ENCODE measurements at places on chromosomes 5 and 9.
A peak's percentile ranks its signal among the peaks of the same experiment; 100 is the strongest.

- peak; percentile 45 for DNase-seq
Observed at GRCh38 chr5:76083555-76084495, 642 bp downstream of the SV2C start.

DNA sequence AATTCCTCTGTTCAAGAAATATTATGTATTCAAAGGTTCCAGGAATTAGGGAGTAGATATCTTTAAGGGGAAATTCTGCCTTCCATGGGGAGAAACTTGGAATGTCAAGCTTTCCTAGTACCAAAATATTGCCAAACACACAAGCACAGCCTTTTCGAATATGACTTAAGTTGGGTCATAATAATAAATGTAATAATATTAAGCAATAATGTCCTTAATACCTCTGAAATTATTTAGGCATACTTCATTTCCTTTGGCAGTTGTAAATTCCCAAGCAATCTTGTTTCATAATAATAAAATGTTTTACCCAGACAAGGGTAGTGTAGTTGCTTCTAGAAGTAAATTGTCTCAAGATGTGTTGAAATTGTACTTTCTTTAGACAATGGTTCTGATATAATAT, 630.3 kb upstream of the CDH18 start:
- no peak for DNase-seq

GRCh38 chr9:113659740-113660139, 196.2 kb downstream of the RGS3 start:
- DNase-seq: no peak

GRCh38 chr5:127400946-127401670, 110.5 kb downstream of the MEGF10 start:
- no peak for DNase-seq

DNA sequence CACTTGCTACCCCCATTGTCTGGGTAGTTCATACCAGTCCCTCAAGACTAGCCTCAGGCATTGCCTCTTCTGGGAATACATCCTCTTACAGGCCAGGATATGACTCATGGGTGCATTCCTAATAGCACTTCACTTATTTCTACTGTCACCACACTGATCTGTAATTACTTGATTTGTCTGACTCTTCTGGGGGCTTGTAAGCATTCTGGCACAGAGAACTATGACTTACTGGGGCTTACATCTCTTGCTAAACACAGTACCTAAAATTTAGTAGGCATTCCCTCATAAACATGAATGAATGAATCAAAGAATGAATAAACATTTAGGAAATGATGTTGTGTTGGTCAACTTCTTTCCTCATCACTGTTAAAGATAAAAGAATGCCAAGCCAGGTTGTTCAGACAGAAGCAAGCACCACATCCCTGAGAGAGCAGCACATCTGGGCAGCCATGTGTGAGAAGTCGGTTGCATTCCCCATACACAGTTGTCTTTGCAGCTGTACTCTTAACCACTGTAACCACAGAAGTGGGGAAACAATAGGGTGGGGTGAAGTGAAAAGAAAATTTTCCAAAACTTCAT, 27.6 kb downstream of the IL7R start:
- no peak for DNase-seq

DNA sequence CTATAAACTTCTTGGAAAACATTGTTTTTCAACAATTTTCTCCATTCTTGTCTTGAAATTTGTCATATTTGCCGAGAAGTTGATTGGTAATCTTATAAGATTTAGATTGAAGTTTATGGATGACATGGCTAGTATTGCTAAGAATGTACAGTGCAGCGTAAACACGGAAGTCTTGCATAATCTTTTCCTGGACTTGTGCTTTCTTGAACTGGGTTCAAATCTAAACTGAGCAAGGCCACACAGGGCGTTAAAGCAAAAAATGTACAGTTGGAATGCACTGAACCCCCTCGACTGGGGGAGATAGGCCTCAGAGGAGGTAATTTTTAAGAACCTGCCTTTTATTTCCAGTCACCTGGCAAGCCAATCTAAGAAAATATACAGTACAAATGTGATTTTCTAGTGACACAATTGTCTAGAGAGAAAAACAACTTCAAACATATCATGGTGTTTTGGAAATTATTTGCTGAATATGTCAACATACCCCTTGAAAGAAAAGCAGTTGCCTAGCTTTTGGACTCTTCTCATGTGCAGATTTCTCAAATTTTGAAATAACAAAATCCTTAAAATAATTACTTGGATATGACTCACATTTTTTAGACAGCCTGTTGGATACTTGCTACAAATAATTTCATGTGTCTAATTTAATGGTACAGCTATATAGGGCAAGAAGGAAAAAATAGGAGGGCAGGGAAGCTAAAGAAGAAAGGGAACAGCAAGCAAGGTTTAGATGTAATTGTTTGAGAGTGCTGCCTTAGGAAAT, 18.5 kb upstream of the GAS1 start:
- DNase-seq: no peak

- no peak for DNase-seq
Observed at GRCh38 chr9:89225991-89226471, 47.4 kb upstream of the SHC3 start.

- DNase-seq: no peak
Observed at GRCh38 chr9:34381323-34381722, 4.6 kb upstream of the MYORG start.

- no peak for DNase-seq
Observed at GRCh38 chr9:100575765-100576386, 2.0 kb upstream of the CAVIN4 start.

GRCh38 chr9:111870774-111871498, 25.7 kb upstream of the UGCG start:
- DNase-seq: peak; percentile 23

GRCh38 chr5:63240063-63240755, 661.6 kb downstream of the LRRC70 start:
- no peak for DNase-seq

- DNase-seq: no peak
Observed at GRCh38 chr5:23316060-23316591, 191.3 kb upstream of the PRDM9 start.

GRCh38 chr9:27545471-27545870, 15.9 kb upstream of the MOB3B start:
- DNase-seq: no peak

DNA sequence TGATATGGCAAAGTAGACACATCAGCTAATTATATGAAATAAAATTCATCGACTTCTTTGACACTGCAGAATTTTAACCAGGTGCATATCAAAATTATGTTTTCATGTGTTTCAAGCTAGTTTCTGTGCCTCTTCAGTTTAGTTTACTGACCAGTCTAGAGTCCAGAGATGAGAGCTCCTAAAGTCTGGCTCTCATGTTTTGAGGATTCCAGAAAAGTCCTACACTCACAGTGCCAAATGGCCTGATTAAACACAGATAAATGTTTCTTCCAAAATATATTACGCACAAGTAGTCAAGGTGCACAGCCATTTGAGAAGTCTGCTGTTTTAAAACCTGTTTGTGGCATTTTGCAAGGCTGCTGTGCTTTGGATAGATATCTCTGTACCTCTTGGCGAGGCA, 15.6 kb downstream of the RGMB start:
- DNase-seq: no peak

DNA sequence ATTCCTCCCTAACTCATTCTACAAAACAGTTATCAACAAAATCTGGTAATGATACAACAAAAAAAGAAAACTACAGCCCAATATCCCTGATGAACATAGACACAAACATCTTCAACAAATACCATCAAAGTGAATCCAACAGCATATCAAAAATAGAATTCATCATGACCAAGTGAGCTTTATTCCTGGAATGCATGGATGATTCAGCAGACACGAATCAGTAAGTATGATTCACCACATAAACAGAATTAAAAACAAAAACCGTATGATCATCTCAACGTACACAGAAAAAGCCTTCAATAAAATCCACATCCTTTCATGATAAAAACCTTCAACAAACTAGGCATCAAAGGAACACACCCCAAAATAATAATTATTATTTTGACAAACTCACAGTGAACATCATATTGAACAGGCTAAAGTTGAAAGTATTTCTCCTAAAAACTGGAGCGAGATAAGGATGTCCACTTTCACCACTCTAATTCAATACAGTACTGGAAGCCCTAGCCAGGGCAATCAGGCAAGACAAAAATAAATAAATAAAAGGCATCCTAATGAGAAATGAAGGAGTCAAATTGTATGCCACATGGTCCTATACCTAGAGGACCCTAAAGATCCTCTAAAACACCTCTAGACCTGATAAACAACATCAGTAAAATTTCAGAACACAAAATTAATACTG, 305.1 kb upstream of the RGMB start:
- no peak for DNase-seq

DNA sequence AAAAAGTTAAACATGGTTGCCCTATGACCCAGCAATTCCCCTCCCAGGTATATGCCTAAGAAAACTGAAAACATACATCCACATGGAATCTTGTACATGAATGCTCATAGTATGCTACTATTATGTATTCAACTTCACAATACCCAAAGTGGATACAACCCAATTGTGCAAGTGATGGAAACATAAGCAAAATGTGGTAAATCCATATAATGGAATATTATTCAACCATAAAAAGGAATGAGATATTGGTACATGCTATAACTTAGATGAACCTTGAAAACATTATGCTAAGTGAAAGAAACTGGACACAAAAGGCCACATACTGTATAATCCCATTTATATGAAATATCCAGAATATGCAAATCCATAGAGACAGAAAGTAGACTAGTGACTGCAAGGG, 18.1 kb upstream of the CCDC125 start:
- DNase-seq: no peak

GRCh38 chr9:68966496-68966944, 47.4 kb downstream of the PRKACG start:
- no peak for DNase-seq

DNA sequence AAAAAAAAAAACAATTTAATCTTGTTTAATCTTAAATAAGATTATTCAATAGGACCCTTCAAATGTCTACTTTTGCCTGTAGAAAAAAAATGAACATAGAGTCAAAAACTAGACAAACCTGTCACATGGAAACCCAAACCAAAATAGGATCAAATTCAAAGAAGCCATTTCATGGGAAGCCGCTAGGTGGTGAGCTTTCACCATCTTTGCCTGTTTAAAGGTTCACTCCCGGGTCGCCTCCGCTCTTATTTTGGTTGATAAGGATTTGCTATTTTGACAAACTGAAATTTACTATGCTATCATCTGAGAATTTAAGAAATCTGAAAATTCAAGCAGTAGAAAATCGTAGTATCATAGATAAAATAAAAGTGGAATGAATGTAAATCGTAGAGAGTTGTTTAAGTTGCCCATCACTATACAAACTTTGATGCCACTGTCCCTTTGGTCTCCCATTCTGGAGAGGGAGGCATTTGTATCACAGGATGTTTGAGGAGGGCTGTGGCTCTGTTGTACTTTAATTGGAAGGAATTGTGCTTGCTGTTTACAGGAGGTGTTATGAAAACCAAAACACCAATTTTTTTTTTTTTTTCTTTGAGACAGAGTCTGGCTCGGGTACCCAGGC, 43.5 kb upstream of the DNAH5 start:
- DNase-seq: no peak

DNA sequence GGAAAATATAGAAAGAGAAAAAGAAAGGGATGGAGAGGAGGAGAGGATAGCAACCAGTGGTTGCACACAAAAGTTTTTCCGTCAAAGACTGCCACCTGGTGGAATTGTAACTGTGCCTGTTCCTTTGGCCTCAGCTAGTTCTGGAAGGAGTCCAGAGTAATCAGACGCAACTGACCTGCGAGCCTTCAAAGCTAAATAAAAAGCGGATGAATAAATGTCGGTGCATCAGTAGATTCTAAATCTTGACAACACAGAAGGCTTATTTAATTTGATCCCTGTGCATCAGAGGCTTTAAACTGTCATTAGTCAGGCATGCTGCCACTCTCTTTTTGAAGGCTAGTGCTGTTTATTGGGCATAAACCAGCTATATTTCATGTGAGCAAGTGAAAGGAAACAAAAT, 132.9 kb upstream of the ACO1 start:
- DNase-seq: peak; percentile 16

DNA sequence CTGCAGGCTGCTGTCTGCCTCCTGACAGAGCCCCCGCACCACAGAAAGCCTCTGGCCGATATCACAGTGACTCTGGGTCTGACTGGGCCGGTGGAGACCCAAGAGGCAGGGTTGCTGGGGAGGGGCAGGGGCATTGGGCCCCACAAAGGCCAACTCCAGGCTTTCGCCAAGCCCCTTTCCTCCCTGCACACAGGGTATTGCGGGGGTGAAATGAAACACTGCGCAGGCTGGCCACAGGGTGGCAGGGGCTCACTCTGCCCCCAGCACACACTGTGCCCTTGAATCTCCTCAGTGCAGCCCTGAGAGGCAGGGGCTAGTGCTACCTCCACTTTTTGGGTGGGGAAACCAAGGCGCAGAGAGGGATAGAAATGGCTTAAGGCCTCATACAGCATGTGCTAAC, 44.6 kb downstream of the BARX1 start:
- DNase-seq: no peak

- DNase-seq: no peak
Observed at GRCh38 chr9:95623640-95624039, 106.9 kb upstream of the PTCH1 start.

- DNase-seq: no peak
Observed at GRCh38 chr5:153096381-153096780, 394.1 kb upstream of the GRIA1 start.

GRCh38 chr5:79595086-79595485, 17.2 kb upstream of the TENT2 start:
- DNase-seq: no peak

DNA sequence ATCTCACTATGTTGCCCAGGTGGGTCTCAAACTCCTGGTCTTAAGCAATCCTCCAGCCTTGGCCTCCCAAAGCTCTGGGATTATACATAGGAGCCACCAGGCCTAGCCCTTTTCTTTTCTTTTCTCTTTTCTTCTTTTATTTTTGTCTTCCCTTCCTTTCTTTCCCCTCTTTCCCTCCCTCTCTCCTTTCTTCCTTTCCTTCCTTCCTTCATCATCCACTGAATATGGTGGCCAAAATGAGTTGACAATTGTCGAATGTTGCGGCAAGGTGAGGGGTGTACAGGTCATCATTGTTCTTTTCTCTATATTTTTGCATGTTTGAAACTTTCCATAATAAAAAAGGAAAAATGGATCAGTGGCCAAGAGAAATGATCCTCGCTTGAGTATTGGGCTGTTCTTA, 32.1 kb upstream of the BASP1 start:
- no peak for DNase-seq

GRCh38 chr9:113343732-113344231, 3.7 kb upstream of the WDR31 start:
- DNase-seq: peak; percentile 67

DNA sequence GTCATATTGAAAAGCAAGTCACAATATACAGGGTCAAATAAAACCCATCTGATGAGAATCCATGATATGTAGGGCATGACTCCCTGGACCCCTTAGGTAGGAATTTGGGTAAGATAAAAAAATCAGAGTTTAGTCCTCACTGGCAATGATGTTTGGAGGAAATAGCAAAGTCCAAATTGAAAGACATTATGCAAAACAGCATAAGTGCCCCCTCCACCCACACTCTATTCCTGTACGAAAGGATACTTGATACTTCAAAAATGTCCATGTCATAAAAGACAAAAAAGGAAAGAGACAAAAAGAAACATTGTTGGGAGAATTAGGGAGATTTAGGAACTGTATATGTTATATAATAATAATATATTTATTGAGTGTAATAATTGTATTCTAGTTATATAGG, 96.1 kb upstream of the RASGRF2 start:
- no peak for DNase-seq
